ENCODE measurements at places on chromosomes 7 and 10.

- no peak for DNase-seq
These were observed 120.7 kb upstream of the PPIF start for GRCh38 chr10:79226391-79227245.

- no peak for DNase-seq
These were observed 47.8 kb upstream of the NKX2-3 start for GRCh38 chr10:99484626-99485581.

GRCh38 chr7:73621168-73622063 is 2.9 kb downstream of the MLXIPL start:
- no peak for DNase-seq

DNA sequence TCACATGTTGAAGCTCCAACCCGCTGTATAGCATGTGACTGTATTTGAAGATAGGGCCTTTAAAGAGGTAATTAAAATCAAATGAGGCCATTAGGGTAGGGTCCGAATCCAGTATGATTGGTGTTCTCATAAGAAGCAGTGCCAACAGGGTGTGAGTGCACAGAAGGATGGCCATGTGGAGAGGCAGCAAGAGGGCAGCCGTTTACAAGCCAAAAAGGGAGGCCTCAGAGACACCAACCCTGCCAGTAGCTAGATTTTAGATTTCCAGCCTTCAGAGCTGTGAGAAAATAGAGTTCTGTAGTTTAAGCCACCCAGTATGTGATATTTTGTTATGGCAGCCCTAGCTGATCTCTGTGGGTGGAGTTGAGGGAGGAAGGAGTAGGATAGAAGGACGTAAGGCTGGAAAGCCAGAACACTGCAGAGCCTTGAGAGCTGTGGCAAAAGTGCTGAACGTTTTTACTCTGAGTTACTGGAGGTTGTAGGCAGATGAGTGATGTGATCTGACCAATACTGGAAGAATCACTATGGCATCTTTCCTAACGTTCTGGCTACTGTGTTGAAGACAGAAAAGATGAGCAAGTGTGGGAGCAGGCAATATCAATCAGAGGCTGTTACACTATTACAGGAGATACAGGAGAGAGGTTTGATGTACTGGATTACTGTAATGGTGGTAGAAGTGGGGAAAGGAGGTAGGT is 334.9 kb downstream of the ELMO1 start:
- no peak for DNase-seq

DNA sequence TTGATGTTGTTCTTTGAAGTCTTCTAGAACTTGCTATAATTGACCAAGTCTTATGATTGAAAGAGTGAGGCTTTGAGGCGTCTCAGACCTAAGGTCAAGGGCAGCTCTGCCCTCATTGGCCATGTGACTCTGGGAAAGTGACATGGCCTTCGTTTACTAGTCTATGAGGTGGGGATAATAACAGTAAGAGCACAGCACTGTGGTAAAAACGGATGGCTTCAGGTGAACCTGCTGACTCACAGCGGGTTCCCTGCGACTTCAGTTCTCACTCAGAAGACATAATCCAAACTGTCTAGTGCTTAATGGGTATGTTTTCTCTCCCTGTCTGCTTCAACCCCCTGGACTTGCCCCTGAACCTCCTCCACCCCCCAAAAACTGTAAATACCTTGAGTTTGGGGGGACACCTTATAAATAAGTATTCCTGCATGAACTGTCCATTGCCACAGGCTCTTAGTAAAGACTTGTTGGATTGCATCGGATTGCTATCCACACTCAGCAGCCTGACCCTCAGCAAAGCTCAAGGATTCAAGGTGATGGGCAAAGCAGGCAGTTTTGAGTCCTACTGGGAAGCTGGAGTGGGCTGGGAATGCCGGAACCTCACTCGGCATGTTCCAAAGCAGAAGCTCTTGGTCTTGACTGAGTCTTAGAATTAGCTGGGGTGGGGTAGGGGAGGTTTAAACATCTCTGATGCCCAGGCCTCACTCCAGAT is 304.6 kb downstream of the KLF6 start:
- DNase-seq: no peak

DNA sequence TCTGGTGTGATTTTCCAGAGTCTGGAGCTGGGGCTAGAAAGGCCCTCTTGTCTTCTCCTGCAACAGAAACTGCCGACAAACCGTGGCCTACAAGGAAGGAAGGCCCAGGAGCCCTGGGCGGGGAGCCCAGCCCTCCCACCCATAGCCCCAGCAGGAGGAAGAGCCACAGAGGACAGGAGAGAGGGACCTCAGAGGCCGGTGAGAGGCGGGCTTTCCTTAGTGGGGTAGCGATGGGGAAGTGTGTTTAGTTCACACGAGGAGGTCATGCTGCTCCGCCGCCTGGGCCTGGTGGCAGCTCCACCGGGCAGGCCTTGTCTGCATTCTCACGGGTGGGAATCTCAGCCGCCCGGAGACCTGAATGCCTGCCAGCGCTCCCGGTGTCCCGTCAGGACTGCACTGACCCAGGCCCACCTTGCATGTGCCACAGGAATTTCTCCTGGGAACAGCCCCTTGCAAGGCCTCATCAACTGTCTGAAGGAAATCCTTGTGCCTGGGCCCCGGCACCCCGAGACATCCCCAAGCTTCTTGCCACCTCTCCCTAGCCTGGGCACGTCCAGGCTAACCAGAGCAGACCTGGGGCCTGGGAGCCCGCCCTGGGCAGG is 50.9 kb downstream of the ZNF467 start:
- DNase-seq: no peak

GRCh38 chr7:158495786-158496185 is 91.8 kb downstream of the PTPRN2 start:
- no peak for DNase-seq

- no peak for DNase-seq
These were observed 46.2 kb upstream of the ZNF107 start for GRCh38 chr7:64619705-64620104.

All from stimulated activated CD8-positive, alpha-beta memory T cell treated with anti-CD3 and anti-CD28 coated beads, Interleukin-2, amount 100 ng/mL, for 1 hour (primary cell).